ENCODE measurements at places on chromosomes 6 and 20.

GRCh38 chr20:8535403-8536261, 403.6 kb downstream of the PLCB1 start:
- no peaks in the 10 kb centered on the region for H3K36me3 ChIP-seq
- DNase-seq = no peak
- no peak overlapping the region for H3K27ac ChIP-seq
- peaks cover 15% of the 10 kb centered on the region for H3K4me1 ChIP-seq
- H3K27me3 ChIP-seq = no peaks in the 10 kb centered on the region

DNA sequence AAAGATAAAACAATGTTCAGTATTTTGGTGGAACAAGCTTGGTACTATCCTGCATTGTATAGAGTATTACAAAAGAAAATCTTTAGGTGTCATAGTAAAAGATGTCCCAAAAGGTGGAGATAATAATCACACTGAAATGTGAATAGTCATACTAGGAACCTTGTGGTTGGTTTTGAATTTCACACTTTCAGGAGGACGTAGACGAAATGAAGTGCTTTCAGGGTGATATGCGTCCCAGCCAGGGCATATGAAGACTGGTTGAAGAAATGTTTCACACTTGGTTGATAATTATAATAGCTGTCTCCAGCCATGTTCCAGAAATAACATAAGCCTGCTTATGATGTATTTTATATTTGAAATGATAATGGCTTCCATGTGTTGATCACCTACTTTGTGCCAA, 60.4 kb downstream of the SCAND1 start:
- H3K27ac ChIP-seq = no peak overlapping the region
- no peaks in the 10 kb centered on the region for H3K27me3 ChIP-seq
- H3K4me1 ChIP-seq = peaks cover 2% of the 10 kb centered on the region
- peaks cover 4% of the 10 kb centered on the region for H3K36me3 ChIP-seq
- no peak overlapping the region for H3K4me3 ChIP-seq

DNA sequence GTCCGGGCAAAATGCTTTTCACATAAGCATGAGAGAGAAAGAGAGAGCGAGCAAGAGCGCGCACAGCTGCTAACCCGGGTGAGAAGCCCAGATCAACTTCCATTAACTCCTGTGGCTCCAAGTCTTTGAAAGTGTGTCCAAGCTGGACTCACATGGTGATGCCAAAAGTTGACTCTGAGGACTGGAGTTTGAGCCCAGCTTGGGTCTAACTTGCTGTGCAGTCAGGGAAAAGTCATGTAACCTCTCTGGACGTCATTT, 357.2 kb upstream of the SULF2 start:
- peaks cover 61% of the 10 kb centered on the region for H3K27me3 ChIP-seq
- no peak overlapping the region for H3K27ac ChIP-seq

GRCh38 chr6:73515204-73515655, 5.6 kb downstream of the EEF1A1 start:
- DNase-seq = no peak
- H3K4me1 ChIP-seq = peaks cover 39% of the 10 kb centered on the region
- no peaks in the 10 kb centered on the region for H3K27me3 ChIP-seq
- H3K4me3 ChIP-seq = no peak overlapping the region
- peak overlapping the region; percentile 99 for H3K27ac ChIP-seq
- peaks cover 46% of the 10 kb centered on the region for H3K36me3 ChIP-seq

DNA sequence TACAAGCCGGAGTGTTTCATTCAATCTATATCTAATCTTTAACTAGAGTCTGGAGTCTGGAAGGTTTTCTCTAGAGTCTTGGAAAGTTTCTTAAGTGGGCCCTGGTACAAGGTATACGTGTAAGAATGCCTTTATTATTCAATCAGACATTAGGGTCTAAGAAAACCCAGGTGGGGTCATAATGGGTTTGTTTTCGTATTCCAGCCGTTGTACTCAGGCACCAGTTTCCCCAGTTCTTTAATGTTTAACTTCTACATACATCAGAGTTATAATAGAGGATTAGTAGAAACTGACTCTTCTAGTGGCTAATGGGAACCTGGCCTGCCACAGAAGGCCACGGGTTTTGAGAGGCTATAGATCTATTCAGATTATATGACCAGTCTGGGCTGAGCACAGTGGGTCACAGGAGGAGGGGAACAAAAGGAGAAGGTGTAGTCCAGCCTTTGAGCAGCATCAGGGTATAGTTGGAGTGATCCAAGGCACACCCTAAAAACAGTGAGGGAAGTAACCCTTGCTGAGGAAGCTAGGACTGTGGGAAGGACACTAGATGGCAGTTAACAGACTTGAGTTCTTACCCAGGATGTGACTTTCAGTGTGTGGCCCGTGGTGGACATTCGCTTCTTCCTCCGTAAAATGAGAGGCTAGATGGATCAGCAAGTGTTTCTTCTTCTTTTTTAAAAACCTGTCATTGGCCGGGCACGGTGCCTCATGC, 15.5 kb downstream of the FAM83B start:
- no peak for DNase-seq
- H3K4me3 ChIP-seq = no peak overlapping the region
- no peaks in the 10 kb centered on the region for H3K36me3 ChIP-seq
- no peak overlapping the region for H3K27ac ChIP-seq

DNA sequence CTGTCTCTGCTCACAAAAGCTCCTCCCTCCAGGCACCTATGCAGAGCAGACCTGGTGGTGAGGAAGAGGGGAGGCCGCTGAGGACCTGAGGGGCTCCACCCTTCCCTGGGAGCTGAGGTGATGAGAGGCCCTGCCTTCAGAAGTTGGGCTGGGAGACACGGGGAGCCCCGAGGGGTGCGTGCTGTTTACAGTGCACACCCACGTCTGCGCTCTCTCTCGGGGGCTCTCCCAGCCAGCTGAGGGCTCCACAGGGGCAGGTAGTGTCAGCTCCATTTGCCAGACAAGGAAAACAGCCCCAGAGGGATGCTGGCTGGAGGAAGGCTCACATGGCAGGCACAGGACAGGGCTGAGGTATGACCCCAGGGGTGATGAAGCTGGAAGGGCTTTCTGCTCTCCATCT, 13.5 kb upstream of the NOL4L start:
- H3K27me3 ChIP-seq = no peaks in the 10 kb centered on the region
- H3K27ac ChIP-seq = no peak overlapping the region
- H3K4me3 ChIP-seq = no peak overlapping the region
- H3K36me3 ChIP-seq = no peaks in the 10 kb centered on the region
- H3K4me1 ChIP-seq = peaks cover 8% of the 10 kb centered on the region

DNA sequence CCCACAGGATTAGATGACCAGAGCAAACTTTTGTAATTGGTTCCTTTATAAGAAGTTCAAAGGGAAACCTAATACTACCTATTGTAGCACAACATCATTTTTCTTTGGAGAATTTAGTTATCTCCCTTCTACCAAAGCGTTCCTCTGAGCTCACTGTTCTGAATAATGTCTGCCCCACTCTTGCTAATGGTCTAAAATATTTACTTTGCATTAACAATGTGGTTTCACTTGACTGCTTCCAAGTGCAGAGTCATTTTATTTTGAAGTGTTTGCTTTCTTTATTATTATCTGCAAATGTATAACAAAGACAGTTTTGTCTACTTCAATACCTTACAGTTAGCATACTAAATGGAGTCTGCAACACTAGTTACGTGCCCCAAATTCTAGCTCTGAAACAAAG, 15.0 kb downstream of the TRAPPC3L start:
- DNase-seq = no peak
- H3K27me3 ChIP-seq = peaks cover 9% of the 10 kb centered on the region
- no peak overlapping the region for H3K27ac ChIP-seq
- H3K36me3 ChIP-seq = no peaks in the 10 kb centered on the region
- peaks cover 16% of the 10 kb centered on the region for H3K4me1 ChIP-seq
- H3K4me3 ChIP-seq = no peak overlapping the region

DNA sequence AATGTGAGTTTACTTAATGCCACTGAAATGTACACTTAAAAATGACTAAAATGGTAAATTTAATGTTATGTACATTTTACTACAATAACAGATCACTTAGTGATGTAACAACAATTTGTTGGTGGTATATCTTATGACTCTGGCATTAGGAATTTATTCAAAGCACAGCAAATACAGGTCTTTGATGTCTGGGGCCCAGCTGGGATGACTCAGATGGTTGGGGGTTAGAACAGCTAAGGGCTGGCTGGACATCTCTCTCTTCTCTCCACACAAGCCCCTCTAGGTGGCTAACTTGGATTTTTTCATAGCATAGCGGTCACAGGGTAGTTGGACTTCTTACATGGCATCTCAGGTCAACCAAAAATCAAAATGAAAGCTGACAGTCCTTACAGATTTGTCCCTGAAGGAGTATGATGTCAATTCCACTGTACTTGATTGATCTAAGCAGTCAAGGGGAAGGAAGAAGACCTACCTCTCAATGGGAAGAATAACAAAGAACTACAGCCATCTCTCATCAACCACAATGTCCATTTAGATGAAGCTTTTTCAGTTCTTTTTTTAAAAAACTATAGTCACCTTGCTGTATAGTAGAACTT, 37.5 kb upstream of the LCA5 start:
- H3K4me3 ChIP-seq = no peak overlapping the region
- H3K36me3 ChIP-seq = no peaks in the 10 kb centered on the region
- no peak for DNase-seq
- H3K4me1 ChIP-seq = peaks cover 6% of the 10 kb centered on the region
- H3K27me3 ChIP-seq = no peaks in the 10 kb centered on the region

- no peak overlapping the region for H3K27ac ChIP-seq
- peaks cover 9% of the 10 kb centered on the region for H3K4me1 ChIP-seq
- no peak overlapping the region for H3K4me3 ChIP-seq
- H3K27me3 ChIP-seq = peaks cover 4% of the 10 kb centered on the region
- no peak for DNase-seq
- no peaks in the 10 kb centered on the region for H3K36me3 ChIP-seq
Observed at GRCh38 chr6:90066697-90067096, 172.4 kb downstream of the GJA10 start.

DNA sequence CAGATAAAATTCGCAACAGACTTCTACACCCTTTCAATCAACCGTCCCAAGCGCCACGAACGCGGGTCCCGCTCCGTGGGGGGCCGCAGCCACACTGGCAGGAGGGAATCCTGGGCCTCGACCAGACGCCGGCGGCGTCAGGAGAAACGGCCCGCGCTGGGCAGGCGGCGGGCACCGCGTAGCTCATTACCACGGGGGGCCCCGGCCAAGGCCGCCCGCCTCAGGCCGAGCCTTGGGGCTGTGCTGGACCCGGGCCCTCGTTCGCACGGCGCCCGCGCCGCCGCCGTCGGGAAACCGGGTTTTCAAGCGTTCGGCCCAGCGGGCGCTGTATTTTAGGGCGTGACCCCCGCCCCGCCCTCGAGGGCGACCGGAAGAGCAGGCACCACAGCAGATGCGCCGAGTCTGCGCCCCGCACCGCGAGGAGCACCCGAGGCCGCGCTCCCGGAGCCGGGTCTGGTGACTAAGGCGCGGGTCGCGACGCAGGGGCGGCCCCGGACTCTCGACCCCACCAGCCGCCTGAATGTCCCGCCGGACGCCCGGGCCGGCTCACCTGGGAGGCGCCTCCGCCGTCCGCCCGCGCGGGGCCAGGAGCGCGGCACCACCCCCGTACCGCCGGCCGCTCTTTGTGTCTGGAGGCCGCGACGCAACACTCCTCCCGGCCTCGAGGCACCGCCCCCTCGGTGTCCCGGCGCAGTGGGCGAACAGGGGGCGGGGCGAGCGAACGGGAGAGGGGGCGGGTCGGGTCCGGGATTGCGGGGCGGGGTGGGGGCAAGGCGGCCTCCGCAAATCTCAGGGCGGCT, at the start of gene NINL:
Gene NINL, minus strand, starts transcription at position 627 of the 800 bp plus-strand sequence. CDS start 58,944 bp downstream, outside the sequence.
- peak within 1 kb of the TSS; percentile 88 for H3K27ac ChIP-seq
- no peaks in the 10 kb centered on the region for H3K36me3 ChIP-seq
- H3K4me1 ChIP-seq = peaks cover 30% of the 10 kb centered on the region
- H3K27me3 ChIP-seq = no peaks in the 10 kb centered on the region
- H3K4me3 ChIP-seq = peak within 1 kb of the TSS; percentile 88

GRCh38 chr6:121677571-121677970, 242.1 kb downstream of the GJA1 start:
- no peak overlapping the region for H3K4me3 ChIP-seq
- no peaks in the 10 kb centered on the region for H3K27me3 ChIP-seq
- H3K4me1 ChIP-seq = peaks cover 9% of the 10 kb centered on the region
- no peaks in the 10 kb centered on the region for H3K36me3 ChIP-seq
- no peak overlapping the region for H3K27ac ChIP-seq
- no peak for DNase-seq

DNA sequence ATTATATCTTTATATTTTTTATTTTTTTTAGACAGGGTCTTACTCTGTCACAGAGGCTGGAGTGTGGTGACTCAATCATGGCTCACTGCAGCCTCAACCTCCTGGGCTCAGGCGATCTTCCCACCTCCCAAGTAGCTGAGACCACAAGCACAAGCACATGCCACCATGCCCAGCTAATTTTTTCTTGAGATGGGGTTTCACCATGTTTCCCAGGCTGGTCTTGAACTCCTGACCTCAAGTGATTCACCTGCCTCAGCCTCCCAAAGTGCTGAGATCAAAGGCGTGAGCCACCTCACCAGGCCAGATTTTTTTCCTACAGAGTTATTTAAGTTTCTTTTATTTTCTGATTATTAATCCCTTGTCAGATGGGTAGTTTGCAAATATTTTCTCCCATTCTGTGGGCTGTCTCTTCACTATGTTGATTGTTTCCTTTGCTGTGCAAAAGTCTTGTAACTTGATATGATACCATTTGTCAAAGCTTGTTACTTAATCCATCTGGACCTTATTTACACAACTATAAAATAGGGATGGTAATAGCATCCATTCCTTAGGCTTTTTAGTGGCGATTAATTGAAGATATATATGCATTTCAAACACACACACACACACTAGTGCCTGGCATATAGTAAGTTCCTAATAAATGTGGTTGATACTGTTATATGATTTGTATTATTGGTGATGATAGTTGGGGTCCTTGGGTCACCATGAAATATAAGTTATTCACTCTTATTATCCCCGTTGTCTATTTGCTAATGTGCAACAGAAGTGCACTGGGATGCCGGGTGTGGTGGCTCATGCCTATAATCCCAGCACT, 187.1 kb downstream of the BCAS1 start:
- H3K36me3 ChIP-seq = no peaks in the 10 kb centered on the region
- H3K4me3 ChIP-seq = no peak overlapping the region

- H3K27me3 ChIP-seq = no peaks in the 10 kb centered on the region
- no peak for DNase-seq
- no peak overlapping the region for H3K27ac ChIP-seq
- no peak overlapping the region for H3K4me3 ChIP-seq
Observed at GRCh38 chr6:157226026-157226625, 97.2 kb downstream of the TMEM242 start.

DNA sequence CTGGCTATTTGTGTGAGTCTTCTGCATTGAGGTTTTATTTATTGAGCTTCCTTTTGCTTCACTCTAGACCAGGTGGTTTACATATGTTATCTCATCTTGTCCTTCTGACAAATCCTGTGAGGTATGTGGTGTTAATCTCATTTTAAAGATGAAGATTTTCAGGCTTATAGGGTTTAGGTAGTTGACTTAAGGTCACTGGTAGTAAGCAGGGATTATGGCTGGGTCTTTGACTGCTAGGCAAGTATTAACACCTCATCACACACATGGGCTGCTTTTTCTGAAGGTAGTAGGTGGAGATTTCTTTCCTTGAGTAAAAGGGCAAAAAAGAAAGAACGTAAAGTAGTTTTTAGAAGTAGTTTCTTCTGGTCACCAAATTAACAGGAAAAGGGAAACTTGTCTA, 72.6 kb downstream of the CDKAL1 start:
- no peak for DNase-seq
- H3K36me3 ChIP-seq = no peaks in the 10 kb centered on the region
- H3K4me1 ChIP-seq = peaks cover 14% of the 10 kb centered on the region

GRCh38 chr6:20188630-20189075, 23.6 kb downstream of the MBOAT1 start:
- H3K27me3 ChIP-seq = no peaks in the 10 kb centered on the region
- peaks cover 24% of the 10 kb centered on the region for H3K4me1 ChIP-seq
- no peaks in the 10 kb centered on the region for H3K36me3 ChIP-seq
- no peak for DNase-seq
- H3K4me3 ChIP-seq = no peak overlapping the region

GRCh38 chr6:96227135-96227534, 211.4 kb downstream of the FUT9 start:
- H3K27ac ChIP-seq = no peak overlapping the region
- peaks cover 4% of the 10 kb centered on the region for H3K27me3 ChIP-seq
- H3K4me1 ChIP-seq = no peaks in the 10 kb centered on the region
- no peak for DNase-seq
- no peaks in the 10 kb centered on the region for H3K36me3 ChIP-seq

All from osteocyte (in vitro differentiated cells).